ENCODE measurements at places on chromosomes 4 and X.

DNA sequence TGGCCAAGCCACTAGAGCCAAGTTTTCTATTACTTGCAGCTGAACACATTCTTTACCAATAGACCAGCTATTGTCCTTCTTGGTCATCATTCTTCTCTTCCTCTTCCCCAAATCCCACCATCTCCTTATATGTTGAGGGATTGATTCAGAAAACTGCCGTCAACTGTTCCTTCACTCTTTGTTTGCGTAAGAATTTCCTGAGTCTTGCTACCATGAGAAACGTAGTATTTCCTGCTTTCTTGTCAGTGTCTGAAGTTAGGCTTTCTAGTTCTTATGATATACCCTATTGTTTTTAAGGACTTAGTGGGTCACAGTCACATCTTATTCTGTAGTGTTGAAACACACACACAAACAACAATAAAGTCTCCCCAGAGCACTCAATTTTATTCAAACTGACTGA is 20.1 kb downstream of the IGFBP7 start:
- no peak for DNase-seq

DNA sequence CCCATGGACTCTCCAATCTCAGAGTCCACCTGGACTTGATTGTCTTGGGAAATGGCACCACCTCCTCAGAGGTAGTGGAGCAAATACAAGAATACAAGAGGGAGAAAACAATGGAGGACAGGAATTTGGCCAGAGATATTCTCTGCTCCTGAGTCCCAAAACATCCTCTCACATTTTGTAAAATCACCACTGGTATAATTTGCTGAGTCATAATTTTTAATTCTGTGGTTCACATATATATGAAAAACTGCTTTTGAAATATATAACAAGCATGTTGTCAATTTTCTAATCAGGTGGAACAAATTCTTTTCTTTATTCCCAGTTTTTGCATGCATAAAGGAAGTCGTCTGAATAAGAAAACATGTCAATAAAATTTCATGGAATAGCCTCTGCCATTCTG is 356.1 kb downstream of the AFF2 start:
- DNase-seq: no peak

DNA sequence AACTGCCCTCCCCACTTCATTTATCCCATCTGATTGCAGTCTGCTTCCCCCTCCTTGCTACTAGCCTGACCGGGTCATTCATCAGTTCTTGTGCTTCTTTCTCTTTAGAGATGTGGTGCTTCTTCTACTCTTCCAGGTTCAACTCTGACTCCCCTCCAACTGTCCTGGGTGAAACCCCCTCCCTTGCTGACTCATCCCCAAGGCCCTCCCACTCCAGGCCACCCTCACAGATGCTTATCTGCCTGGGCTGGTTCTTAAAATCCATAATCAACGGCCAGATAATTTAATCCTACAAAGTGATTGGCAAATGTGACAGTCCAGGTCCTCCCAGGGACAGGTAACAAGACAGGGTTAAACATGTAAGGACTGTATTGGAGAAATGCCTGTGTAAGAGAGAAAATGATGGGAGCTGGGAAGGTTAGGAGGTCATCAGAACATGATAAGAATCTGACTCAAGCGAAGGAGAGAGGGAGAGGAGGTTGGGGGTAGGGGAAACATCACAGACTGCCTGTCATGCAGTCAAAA is 182.8 kb upstream of the C1QTNF7 start:
- no peak for DNase-seq

DNA sequence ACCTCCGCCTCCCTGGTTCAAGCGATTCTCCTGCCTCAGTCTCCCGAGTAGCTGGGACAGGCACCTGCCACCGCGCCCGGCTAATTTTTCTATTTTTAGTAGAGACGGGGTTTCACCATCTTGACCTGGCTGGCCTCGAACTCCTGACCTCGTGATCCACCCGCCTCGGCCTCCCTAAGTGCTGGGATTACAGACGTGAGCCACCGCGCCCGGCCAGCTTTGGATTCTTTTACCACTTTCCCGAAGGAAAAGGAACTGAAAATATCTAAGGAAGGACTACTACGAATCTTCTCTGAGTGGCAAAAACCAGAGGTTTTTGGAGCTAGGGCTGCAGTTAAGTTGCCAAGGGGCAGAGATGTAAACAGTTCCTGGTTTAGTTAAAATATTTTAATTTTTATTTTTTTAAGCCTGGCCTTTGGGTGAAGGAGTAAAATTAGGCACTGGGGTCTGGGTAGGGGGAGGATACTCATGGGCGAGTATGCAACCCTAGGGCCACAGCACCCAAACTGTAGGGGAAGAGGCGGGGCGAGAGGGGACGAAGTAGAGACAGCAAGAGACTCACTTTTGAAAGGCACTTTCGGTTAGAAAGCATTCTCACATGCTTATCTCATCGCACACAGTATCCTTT is 525 bp upstream of the CISD2 start:
- no peak for DNase-seq

GRCh38 chr4:120446051-120446567 is 379.5 kb upstream of the MAD2L1 start:
- DNase-seq: no peak

- DNase-seq: no peak
Measured at GRCh38 chrX:3250966-3251365, 95.5 kb downstream of the MXRA5 start.

DNA sequence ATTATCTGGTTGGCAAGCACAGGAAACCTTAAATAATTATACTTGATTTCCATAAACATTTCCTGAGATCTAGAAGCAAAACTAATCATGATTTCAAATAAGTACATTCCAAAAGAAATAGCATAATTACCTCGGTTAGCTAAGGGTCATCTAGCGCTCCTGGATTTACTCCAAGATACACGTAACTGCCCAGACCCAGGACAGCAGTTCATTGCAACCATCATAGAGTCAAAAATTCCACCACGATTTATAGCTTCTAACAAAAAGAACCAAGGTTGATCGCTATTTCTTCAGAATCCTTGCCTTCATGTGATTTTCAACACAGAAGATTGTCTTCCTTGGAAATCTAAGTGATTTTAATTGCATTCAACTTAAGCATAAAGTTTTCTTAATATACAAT is 1235.5 kb upstream of the TENM3 start:
- DNase-seq: no peak
